ENCODE measurements at places on chromosomes 12 and 14. TPM values are rescaled to one million over a fixed set of nuclear protein-coding genes. Genes with fewer than 3 reads are reported as not detected.
A peak's percentile ranks its signal among the peaks of the same experiment; 100 is the strongest.

DNA sequence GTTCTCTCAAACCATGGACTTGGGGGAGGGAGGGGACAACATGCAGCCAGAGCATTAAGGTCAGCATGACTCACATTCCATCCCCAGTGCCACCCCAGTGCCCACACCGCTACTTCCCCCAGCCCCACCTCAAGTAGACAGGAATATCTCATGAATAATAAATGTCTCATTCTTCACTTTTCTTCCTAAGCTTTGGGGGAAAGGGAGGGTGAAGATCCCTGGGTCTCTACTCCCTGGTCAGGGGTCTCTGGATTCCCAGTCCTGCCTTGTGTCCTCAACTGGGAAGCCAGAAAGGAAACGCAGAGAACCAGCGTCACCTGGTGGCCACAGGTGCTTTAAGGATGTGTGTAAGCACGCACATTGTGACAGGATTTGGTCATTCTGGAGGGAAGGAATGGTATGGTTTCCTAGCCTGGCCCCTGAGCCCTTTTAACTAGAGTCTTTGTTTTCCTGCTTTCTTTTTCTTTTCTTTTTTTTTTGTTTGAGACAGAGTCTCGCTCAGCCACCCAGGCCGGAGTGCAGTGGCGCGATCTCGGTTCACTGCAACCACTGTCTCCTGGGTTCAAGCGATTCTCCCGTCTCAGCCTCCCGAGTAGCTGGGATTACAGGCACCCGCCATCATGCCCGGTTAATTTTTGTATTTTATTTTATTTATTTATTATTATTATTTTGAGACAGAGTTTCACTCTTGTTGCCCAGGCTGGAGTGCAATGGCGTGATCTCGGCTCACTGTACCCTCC, 3.4 kb downstream of the GPR84 start:
- no peak for DNase-seq

GRCh38 chr14:32400480-32400879, 71.4 kb downstream of the AKAP6 start:
- DNase-seq, result no peak

The TDRD9 gene
- polyA plus RNA-seq, result 0.05 TPM

DNA sequence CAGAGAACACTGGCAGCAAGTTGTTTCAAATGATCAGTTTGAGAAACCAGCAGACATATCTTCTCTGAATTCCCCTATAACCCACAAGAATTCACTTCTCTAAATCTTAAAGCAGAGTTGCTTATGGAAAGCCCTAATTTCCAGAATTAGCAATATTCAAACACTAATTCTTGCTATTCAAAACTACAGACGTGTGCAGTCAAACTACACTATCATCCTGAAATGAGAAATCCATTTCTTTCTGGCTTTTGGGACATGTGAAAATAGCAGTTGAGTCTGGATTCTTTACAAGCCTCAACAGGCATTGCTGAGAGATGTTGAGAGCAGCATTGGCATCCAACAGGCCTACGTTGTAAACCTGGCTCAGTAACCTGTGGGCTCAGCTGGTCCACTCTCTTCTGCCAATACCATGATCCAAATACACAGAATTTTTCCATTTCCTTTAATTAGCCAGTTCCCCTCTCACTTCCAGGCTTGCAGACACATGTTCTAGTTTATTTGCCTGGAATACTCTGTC, 74.6 kb upstream of the TMTC1 start:
- DNase-seq, result no peak

- DNase-seq, result no peak
Observed at GRCh38 chr14:74169906-74170305, 69.3 kb upstream of the VSX2 start.

GRCh38 chr12:54294152-54294952, 6.5 kb downstream of the NFE2 start:
- no peak for DNase-seq

DNA sequence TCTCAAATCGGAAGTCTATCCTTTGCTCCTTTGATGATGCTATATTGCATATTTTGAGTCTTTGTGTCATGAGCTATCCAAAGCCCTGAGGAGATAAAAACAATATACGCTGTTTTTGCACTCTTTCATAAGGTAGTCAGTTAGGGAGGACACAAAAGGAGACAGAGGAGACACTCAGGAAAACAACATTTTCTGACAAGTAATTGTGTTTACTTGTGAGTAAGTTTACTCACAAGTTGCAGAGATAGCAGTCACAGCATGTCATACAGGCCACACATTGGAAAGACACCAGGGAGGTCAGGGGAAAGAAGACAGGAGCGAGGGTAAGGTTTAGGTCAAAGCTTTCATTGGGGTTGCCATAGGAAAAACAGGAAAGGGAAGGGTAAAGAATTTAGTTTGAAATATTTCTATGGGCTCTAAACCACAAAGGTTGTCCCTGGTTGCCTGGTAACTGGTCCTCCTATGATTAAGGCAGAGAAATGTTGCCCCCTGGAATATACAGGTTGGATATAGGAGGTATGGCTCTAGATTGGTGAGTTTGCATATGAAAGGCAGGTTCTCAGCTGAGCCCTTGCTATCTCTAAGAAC, 7.4 kb upstream of the GABARAPL1 start:
- DNase-seq, result no peak

DNA sequence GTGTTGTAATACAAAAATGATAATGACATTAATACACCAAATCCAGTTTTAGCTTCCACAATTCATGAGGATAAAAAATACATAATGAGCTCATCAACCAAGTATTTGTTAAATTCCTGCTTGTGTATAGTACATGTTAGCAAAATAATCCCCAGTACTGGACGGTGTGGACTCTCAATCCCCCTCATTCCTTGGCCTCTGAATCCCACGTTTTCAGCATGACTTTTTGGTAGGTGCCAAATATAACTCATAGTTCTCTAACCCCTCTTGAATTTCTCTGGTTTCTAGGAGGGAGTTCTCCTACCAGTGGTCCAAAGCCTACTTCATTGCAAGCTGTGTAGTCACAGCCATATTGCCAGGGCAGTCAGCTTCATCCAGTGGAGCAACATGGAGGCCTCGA, 41.4 kb upstream of the EPS8 start:
- no peak for DNase-seq

The WDR89 gene
- polyA plus RNA-seq, result 9.4 TPM

GRCh38 chr12:32208355-32208754, 101.7 kb downstream of the BICD1 start:
- no peak for DNase-seq

DNA sequence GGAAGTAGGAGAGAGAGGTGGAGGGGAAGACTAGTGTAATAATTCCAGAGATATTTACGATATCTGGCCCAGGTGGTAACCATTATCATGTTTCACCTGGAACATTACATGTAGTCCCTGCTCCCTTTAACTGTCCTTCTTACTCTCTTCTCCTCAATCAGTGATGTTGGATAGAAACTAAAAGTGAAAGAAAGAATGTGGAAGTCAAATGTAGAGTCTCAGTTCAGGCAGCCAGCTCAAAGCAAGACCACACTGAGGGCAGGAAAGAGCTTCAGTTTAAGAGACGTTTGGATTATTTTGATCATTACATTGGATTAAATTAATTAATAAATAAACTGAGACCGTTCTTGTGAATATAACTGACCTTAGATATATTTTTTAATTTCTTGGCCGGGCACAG, 594.4 kb downstream of the FLRT2 start:
- DNase-seq, result no peak

GRCh38 chr12:101551362-101552114, 43.2 kb upstream of the MYBPC1 start:
- no peak for DNase-seq

DNA sequence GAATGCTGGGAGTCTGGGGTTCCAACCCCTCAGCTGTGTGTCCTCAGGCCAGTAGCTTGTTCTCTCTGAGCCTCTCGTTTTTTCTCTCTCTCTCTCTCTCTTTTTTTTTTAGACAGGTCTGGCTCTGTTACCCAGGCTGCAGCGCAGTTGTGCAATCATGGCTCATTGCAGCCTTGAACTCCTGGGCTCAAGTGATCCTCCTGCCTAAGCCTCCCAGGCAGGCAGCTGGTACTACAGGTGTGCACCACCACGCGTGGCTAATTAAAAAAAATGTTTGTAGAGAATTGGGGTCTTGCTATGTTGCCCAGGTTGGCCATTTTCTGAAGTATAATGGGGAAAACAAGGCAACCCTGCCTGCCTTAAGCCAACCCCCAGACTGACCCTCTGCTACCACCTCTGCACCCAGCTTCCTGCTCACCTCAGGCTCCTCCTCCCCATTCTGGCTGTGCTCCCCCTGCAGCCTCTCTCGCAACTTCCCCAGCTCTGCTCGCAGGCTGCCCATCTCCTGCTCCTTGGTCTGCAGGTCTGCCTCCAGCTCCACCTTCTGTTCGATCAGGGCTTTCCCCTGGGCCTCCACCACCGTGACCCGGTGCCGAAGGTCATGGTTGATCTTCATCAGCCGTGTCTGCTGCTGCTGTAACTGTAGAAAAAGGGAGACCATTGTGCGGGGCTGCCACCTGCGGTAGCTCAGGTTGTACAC, 35.2 kb downstream of the RILPL1 start:
- no peak for DNase-seq

DNA sequence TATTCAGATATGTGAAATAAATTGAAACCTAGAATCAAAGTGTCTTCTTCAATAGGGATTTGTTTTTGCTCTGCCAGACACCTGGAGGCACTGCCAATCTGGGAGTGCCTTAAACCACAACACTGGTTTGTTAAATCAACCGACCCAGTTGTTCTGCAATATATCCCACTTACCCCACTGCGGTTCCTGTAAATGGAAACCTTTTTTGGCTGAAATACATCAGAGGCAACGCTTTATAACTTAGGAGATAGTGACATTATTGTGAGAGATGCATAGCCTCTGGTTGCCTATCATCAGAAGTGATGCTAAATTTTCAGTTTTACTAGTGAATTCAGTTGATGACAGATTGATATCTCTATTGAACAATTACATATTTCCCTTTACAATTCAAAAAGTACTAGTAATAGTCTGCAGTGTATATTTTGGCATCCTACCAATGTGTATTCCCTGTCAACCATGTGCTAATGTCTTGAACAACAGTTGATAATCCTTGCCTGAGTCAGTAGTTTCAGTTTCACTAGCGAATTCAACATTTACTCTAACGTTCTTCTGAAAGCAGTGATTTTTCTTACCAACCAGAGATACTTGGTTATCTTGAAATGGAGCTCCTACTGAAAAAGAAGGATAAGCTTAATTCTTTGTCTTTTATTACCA, 30.5 kb downstream of the PPP2R5C start:
- DNase-seq, result peak; percentile 27

The AQP2 gene
- not detected for polyA plus RNA-seq

GRCh38 chr12:6819106-6820030, 2.3 kb upstream of the GPR162 start:
- no peak for DNase-seq

DNA sequence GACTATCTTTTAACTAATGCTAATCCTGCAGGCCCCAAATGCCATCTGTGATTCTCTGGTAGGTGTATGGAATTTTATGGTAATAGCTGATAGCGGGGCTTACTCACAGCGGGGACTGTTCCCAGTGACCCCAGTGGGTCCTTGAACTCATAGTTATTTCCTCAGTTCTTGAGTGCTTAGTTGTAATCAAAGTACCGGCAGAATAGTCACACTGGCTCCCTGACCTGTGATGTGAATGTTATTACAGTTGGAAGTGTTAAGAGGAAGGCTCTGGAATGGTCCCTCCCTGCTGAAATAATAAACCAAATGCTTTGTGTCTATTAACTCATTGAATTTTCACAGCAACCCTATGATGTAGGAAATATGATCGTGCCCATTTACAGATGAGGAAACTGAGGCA, 78.3 kb downstream of the NDUFA12 start:
- DNase-seq, result no peak

The CLEC4D gene
- polyA plus RNA-seq, result not detected

The SSPN gene
- polyA plus RNA-seq, result 21.6 TPM

GRCh38 chr14:102764220-102764671, 13.0 kb upstream of the TRAF3 start:
- no peak for DNase-seq

DNA sequence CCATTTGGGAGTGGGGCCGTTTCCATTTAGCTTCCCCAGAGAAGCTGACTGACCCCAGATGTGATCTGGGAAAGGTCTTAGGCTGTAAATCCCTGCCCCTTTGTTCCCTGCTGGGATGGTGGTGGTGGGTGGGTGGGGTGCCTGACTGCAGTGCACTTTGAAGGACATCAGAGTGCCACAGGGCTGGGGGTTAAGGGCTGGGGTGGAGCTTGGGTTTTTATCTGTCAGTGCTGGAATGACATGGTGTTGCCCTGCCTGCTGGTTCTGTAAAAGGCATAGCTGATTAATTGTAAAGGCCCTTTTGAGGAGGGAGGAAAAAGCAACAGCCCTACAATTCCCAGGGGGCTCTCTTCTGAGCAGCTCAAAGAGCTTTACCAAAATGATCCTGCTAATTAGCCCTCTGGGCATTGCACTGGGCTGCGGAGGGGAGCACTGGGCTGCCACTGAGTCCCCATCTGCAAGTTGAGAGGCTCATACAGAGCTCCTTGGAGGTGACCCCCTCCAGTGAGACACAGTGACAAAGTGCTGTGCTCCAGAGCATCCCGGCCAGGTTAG, 21.1 kb downstream of the PLEKHG3 start:
- no peak for DNase-seq

The PPP1R1A gene
- not detected for polyA plus RNA-seq

GRCh38 chr12:90741611-90742010, 213.4 kb downstream of the CCER1 start:
- DNase-seq, result no peak

DNA sequence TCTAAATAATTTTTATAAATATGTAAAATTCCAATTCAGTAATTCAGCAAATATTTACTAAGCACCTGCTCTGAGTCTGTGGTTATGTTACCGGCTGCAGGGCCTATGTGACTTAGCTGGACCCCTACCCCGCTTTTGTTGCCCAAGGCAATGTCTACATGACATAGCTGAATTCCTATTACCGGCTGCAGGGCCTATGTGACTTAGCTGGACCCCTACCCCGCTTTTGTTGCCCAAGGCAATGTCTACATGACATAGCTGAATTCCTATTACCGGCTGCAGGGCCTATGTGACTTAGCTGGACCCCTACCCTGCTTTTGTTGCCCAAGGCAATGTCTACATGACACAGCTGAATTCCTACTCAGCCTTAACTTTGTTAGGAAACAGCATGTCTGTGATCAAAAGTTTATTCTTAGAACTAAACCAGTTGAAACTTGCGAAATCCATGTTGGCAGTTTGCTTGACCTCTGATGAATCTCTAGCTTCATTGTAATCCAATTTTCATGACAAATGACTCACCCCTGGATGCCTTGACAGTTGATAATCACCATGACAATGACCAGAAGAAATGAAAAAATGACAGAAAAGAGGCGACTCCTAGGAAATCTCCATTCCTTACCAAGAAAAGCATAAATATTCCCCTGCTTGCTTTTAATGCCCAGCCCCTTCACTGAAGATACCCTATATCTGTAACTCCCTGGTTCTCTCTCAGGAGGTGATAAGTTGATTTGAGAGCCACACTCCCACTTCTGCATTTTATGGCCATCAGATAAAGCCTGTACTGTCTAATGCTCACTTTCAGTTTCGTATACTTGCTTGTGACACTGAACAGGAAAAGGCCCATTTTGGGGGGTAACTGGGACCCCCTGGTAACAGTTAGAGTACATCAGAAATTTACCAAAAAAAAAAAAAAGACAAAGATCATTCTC, 148.4 kb upstream of the SYT10 start:
- no peak for DNase-seq

The CLEC4A gene
- 0.24 TPM for polyA plus RNA-seq

- DNase-seq, result no peak
Observed at GRCh38 chr12:113475451-113476175, 3.9 kb upstream of the LHX5 start.

- no peak for DNase-seq
Observed at GRCh38 chr14:67569651-67570290, 30.3 kb downstream of the PIGH start.

The TAS2R9 gene
- polyA plus RNA-seq, result not detected

Data from AG04450 (cell line).